HS-27A (cell line): ENCODE measurements at places on chromosomes 16 and 17.

GRCh38 chr16:56980792-56981724 is 8.3 kb upstream of the NLRC5 start:
- DNase-seq, result no peak

GRCh38 chr17:29078183-29079045 is 35.5 kb downstream of the PIPOX start:
- peak; percentile 1 for DNase-seq

DNA sequence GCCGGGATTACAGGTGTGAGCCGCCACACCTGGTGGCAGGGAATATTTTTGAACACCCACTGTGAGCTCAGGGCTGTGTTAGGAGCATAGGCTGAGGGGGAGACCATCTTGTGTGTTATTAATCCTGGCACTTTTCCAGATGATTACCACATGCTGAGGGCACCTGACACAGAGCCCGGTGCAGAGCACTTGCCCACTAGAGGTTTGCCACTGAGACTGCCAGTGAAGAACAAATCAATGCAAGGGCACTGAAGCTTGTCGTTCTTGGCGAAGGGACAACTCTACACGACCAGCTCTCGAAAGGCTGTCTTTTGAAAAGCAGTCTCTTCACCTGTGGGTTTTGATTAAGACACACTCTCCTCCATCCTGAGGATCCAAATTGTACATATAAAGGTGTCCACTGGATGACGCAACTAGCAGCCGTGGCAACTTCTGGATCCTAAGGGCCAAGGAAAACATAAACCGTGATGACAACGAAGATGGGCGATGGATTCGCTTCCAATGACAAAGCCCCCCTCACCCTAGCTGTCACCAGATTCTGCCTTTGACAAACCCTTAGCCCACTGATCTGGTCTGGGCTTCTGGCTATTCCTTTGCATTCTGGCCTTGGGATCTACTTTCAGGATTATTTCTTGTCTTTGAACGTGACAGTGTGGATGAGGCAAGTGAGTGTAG is 28.7 kb downstream of the WIPI1 start:
- DNase-seq, result no peak

DNA sequence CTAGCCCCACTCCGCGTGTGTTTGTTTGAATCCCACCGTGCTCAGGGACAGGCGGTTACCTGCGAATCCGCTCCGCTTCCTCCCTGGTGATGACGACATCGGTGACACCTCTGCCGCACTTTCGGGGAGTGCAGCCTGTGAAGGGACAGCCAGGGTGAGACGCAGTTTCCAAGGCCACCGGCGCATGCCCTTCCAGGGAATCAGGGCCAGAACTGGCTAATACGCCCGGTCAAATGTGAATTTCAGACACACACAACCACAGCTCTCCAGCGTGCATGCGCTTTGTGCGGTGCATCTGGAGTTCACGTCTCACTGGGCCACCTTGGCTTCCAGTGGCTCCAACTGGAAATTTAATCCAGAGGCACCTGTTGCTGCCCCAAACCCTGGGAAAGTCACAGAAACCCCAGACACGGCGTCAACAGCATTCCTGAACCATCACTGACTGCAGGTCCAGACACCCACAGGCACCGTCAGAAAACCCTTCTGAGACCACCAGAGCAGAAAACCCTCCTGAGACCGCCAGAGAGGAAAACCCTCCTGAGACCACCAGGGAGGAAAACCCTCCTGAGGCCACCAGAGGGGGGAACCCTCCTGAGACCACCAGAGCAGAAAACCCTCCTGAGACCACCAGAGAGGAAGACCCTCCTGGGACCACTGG is 6.6 kb upstream of the HEXD start:
- DNase-seq, result no peak

DNA sequence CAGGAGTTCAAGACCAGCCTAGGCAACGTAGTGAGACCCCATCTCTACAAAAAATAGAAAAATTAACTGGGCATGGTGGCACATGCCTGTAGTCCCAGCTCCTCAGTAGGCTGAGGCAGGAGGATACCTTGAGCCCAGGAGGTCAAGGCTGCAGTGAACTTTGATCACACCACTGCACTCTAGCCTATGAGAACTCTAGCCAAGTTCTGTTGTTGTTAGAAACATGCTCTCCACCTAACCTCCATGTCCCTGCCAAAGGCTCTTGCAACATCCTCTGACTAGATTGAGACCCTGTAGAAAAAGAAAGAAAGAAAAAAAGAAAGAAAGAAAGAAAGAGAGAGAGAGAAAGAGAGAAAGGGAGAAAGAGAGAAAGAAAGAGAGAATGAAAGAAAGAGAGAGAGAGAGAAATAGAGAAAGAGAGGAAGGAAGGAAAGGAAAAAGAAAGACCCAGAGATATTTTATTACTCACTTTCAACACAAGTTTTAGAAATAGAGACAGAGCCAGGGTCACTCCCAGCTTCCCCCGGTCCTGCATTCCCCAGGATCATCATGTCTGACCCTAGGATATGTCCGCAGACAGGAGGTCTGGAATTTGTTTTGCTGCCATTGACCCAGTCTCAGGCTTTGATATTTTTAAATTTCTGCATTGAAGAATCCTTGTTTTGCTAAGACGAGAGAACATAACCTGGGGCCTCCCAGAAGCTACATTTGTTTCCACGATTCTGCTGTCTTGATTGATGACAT is 376.5 kb upstream of the CDH5 start:
- DNase-seq, result no peak

DNA sequence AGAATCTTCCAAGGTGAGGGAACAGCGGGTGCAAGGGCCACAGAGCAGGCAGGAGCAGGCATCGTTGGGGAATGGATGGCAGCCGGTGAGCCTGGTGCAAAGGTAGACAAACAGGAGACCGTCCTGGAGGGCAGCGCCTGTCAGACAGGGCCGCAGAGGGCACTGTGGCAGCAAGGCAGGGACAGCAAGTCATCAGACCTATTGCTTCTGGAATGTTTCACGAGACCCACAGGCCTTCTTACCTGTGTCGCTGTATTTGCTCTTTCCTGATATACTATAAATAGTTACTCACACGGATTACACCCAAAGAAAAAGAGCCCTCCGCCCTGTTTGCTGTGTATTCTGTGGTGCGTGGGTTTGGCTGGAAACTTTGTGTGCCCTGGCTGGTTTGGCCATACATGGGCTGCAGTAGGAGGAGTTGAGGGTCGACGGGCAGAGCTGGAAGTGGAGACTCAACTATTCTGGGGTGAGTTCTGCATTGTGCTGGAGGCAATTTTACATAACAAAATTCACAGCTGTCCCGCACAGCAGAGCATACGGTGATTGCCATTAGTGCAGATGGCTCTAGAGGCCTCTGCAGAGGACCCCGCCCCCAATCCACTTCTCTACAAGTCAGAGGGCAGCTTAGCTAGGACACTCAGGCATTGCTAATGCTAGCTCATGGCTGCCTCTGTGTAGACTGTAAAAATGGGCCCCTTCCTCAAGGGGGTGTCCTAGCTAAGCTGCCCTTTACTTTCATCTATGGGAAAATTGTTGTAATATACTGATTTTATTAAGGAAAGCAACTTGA is 18.6 kb upstream of the POLR3E start:
- no peak for DNase-seq
